NCI-H446 treated with DMSO at 0.1 percent for 48 hours (cell line): ENCODE measurements at places on chromosomes 13 and 19.
A peak's percentile ranks its signal among the peaks of the same experiment; 100 is the strongest.

DNA sequence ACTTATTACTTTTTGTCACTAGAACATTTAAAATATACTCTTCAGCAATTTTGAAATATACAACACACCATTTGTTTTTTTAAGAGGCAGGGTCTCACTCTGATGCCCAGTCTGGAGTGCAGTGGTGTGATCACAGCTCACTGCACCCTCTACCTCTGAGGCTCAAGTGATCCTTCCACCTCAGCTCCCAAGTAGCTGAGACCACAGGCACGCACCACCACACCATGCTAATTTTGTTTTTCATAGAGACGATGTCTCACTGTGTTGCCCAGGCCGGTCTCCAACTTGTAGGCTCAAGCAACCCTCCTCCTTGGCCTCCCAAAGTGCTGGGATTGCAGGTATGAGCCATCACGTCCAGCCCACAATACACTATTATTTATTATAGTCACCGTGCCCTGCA is 2.6 kb downstream of the IGFL2 start:
- no peak for DNase-seq

- DNase-seq, result no peak
Measured at GRCh38 chr13:113631341-113632095, 26.5 kb downstream of the ATP4B start.

DNA sequence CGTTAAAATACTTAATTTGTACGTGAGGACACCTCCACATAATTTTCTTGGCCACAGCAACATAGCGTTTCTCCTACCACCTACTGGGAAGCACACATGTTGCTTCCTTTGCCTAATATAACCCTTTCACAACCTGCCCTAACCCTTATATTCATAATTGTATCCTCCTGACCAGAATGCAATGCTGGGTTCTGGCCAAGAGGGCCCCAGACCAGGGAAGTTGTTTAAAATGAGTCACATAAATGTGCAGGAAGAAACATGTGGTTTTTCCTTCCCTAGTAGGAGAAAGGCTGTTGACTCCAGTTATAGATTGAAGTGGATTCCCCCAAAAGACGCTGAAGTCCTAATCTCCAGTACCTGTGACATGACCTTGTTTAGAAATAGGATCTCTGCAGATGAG is 187.3 kb downstream of the NUFIP1 start:
- no peak for DNase-seq

GRCh38 chr19:37932985-37933936 is 26.3 kb downstream of the SIPA1L3 start:
- no peak for DNase-seq

- DNase-seq, result peak; percentile 95
Measured at GRCh38 chr19:48568345-48568886, 16.4 kb downstream of the SULT2B1 start.

DNA sequence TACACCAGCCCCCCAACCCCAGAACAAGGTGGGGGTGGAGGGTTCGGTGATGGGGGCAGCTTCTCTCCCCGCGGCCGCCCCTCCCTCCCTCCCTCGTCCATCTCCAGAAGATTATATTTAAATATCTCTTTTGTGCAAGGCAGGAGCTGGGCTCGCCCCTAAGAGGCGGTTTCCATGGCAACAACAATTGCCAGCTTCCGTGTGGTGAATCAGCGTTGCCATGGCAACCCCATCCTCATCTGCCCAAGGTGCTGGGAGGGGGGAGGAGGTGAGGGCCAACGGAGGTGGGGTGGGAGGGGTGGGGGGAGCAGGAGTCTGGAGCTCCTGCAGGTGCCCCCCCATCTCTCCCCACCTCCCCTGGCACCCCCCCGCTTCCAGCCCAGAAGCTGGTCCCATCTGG is 46.4 kb downstream of the CELF5 start:
- peak; percentile 41 for DNase-seq

- DNase-seq, result no peak
Measured at GRCh38 chr19:40165362-40165937, 25.8 kb upstream of the MAP3K10 start.

- DNase-seq, result no peak
Measured at GRCh38 chr13:60213236-60213744, 49.6 kb upstream of the DIAPH3 start.

- DNase-seq, result no peak
Measured at GRCh38 chr19:7921302-7921966, 1.3 kb downstream of the SNAPC2 start.

- no peak for DNase-seq
Measured at GRCh38 chr13:110044551-110045111, 258.2 kb upstream of the IRS2 start.

DNA sequence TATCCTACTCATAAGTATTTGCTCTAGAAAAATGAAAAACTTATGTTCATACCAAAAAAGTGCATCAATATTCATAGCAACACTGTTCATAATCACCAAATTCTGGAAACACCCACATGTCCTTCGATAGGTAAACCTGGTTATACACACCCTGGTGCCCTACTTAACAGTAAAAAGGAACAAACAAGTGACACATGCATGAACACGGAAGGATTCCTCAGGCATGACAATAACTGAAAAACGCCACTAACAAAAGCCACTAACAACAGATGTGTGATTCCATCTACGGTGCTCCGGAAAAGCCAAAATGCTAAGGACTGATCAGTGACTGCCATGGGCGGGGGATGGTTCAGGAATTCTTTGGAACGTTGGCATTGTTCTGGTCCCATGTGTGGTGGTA is 65.5 kb downstream of the STK24 start:
- DNase-seq, result no peak

GRCh38 chr19:11657307-11657706 is 60.0 kb downstream of the ZNF627 start:
- DNase-seq, result no peak

DNA sequence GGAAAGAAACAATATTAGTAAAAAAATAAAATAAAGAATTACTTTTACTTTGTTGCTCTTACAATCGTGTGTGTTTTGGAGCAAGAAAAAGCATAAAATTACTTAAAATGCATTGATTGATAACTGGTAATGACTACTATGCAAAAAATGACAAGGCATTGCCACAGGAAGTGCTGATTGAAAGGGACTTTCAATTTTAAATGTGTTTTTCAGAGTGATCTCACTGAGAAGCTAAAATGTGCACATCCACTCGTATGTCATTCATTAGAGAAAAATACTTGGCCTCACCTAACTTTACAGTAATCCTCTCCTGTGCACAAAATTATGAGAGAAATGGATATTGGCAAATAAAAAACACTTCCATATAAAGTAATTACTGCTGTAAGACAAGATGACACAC is 934.9 kb downstream of the SLITRK6 start:
- DNase-seq, result no peak

GRCh38 chr13:113601166-113602070 is 16.9 kb downstream of the TFDP1 start:
- DNase-seq, result no peak

- DNase-seq, result no peak
Measured at GRCh38 chr19:2775556-2776430, 7.3 kb downstream of the SGTA start.

- DNase-seq, result no peak
Measured at GRCh38 chr13:24500977-24501376, 11.6 kb downstream of the PARP4 start.

DNA sequence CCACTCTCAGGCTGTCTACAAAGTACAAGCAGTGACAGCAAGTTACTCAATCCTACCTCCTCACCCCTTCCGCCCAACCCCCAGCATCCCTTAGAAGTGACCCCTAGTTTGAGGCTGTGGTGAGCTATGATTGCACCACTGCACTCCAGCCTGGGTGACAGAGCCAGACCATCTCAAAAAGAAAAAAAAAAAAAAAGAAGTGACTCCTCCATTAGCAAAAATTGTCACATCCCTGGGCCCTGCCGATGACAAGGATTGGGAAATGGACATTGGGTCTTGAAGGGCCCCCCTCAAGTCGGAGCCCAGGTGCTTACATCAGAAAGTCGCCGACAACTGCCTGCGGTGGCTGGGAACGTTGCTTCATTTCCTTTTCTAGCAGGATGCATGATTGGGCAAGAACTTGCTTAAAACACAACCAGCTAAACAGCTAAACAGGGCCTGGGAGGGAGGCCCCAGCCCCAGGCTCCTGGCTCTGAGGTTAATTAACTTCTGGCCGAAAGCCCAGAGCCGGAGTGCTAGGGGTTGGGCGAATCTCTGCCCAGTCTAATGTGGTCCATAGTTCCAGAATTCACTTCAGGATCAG is 15.3 kb downstream of the RAB3D start:
- peak; percentile 68 for DNase-seq

GRCh38 chr13:39612023-39612637 is 9.1 kb upstream of the LHFPL6 start:
- DNase-seq, result peak; percentile 62

GRCh38 chr19:307793-308420 is 16.7 kb upstream of the PLPP2 start:
- no peak for DNase-seq

DNA sequence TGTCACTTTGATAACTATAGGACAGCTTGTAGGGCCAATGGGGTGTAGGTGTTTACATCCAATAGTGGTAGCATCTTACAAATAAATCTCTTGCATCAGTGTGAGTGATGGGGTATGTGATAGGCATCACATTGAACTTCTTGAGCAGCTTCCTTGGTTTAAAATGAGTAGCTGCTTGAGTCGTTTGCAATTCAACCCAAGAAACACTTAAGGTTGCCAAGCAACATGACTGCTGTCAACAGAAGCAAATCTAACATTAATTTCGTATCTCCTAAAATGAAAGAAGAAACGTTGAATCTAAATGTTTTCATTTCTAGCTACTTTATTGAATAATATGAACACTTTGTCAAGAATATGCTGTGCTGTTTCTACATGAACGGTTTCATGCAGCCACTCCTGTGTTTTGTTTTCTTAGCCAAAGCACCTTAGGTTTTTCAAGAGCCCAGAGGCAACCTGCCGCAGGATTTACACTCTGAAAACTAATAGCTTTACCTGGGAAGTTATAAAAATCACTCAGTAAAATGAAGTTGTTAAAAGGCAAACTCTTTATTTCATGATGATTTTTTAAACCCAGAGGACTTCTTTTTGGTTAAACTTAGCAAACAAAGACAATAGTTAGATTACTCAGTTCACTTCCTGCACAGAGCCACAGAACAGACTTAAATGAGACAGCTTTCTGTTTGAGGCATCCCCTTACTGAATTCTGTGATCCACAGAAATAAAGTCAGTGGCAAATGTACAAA is 305.2 kb downstream of the MTUS2 start:
- no peak for DNase-seq

- DNase-seq, result no peak
Measured at GRCh38 chr13:48144413-48145035, 49.6 kb upstream of the MED4 start.

GRCh38 chr13:51246418-51247277 is 24.4 kb downstream of the FAM124A start:
- no peak for DNase-seq
